ENCODE measurements at places on chromosomes 12 and 14. TPM values are rescaled to one million over a fixed set of nuclear protein-coding genes. Genes with fewer than 3 reads are reported as not detected.

GRCh38 chr12:93279565-93280412, 97.9 kb upstream of the NUDT4 start:
- DNase-seq = no peak

DNA sequence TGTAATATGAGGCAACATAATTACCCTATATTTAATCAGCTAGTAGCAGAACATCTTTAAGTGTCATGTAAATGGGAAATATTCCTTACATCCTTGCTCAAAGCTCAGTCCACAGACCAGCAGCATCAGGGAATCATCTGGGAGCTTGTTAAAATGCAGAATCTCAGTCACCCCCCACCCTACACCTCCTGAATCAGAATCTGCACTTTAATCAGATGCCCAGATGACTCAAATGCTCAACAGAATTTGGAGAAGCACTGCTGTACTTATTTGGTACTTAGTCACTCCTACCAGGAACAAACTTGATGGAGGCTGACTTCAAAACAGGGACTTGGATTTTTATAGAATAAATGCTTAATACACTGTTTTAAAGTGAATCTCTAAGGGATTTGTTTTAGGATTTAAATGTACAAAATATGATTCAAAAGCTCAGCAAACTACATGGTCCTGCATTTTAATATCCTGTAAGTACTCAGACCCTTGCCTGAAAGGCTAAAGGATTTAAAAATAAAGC, 96.5 kb downstream of the ARMH4 start:
- DNase-seq = no peak

- DNase-seq = no peak
Measured at GRCh38 chr14:53128303-53129028, 24.7 kb downstream of the DDHD1 start.

DNA sequence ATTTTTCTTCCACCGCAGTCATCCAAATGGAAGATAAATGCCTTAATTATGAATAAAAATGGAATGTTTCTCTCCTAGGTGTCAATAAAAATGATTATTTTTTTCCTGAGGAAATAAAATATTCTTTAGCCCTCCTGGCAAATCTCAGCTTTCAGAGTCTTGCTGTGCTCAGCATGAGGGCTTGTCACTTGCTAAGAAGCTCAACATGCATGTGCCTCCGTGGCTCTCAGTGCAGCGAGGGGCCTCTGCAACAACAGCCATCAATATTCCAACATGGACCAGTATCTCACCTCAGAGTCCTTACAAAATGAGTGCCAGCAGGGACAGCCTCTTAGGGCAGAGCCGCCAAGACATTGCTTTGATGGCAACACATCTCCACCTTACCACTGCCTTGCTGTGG, 159.5 kb upstream of the TMPO start:
- DNase-seq = no peak

DNA sequence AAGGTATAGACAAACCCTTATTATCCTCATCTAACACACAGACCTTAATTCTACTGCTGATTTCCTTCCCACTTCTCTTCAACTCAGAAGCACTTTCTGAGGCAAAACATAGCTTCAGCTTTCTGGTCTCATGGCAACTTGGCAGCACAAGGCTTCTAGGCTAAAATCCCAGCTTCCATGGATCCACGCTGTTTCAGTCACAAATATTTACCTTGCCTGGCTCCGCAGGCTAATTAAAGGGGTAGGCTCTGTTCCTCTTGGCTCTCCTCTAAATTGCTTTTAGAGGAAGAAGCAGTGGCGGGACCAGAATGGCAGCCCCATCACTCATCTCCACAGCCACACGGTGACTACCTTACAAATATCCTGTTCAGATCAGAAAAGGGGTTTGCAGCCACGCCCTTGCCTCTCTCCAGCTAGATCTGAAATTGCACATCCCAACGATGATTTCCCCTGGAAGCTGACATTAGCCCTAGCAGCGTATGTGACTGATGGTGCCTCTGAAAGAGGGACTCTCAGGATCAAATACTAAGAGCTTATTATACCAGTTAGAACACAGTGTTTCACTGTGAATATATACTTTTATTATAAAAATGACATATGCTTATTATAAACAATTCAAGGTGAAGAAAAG, 221.5 kb upstream of the NUDT4 start:
- no peak for DNase-seq

Gene REM2
- 1.4 TPM for total RNA-seq
